H1 (cell line): ENCODE measurements at places on chromosomes 11 and 22.

DNA sequence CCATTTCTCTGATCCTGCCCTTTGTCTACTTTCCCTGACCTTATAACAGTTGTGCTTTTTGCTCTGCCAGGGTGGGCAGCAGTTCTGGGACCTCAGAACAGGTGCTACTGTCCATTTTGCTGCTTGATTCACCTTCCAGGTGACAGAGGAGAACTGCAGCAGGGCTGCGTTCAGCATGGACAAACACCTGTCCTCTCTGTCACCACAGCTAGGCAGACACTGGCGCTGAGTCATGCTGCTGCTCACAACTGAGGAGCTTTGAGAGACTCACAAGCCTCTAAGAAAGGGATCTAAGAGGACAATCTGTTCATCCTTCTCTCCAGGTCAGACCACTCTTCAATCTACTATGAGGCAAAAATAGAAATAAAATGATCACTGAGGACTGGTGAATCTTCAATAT is 1144.5 kb upstream of the CCDC90B start:
- H3K27ac ChIP-seq = no peak overlapping the region
- H3K4me1 ChIP-seq = peaks cover 8% of the 10 kb centered on the region; the same call in 1 of the 2 replicates
- no peaks in the 10 kb centered on the region for H3K27me3 ChIP-seq
- no peak overlapping the region for H3K4me3 ChIP-seq

GRCh38 chr22:29804985-29805384 is 33.1 kb downstream of the ASCC2 start:
- H3K36me3 ChIP-seq = peaks cover 16% of the 10 kb centered on the region; the same call in 1 of the 2 replicates
- no peak overlapping the region for H3K4me3 ChIP-seq
- H3K27ac ChIP-seq = no peak overlapping the region
- no peaks in the 10 kb centered on the region for H3K27me3 ChIP-seq

DNA sequence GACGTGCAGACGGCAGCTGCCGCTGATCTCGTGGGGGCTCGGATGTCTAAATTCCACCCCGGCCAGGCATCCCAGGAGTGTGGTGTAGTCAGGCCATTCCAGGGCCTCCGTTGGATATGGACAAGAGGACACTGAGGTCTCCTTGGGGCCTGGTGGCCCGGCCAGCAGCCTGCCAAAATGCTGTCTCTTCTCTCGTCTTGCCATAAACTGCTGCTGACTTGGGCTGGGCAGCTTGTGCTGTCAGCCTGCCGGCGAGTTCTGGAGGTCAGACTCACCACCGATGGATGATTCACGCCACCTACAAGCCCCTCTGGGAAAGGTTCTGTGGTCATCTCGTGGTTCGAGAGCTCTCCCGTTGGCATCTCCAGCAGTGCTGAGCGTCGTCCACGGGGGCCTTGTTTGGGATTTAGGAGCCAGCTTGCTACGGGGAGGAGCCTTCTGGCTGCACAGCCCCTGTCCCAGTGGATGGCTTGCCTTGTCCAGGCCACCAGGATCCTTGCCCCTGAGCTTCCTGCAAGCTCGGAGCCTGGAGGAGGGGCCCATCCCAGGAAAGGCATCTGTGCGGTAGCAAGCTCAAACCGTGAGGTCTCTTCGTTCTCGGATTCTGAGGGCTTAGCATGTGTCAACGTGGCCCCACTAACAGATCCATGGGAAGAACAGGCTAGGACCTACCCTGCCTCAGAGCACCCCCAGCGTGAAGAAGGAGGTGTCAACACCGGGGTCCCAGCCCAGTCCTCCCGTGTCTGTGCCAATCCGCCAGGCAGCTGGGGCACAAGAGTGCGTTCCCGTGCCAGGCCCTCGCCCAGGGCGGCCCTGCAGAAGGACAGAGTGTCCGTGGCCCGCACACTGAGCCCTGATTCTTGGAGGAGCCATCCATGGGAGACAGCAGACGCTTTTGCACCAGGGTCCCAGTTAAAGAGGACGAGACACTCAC is 1114.1 kb downstream of the BRD1 start:
- H3K4me3 ChIP-seq = no peak overlapping the region
- no peaks in the 10 kb centered on the region for H3K4me1 ChIP-seq
- DNase-seq = no peak
- no peak overlapping the region for H3K27ac ChIP-seq
- H3K27me3 ChIP-seq = no peaks in the 10 kb centered on the region
- H3K36me3 ChIP-seq = no peaks in the 10 kb centered on the region

- H3K4me3 ChIP-seq = no peak overlapping the region
- no peaks in the 10 kb centered on the region for H3K4me1 ChIP-seq
- DNase-seq = no peak
- H3K36me3 ChIP-seq = no peaks in the 10 kb centered on the region
- no peak overlapping the region for H3K27ac ChIP-seq
- H3K27me3 ChIP-seq = peaks cover 90% of the 10 kb centered on the region
Observed at GRCh38 chr11:2591805-2592204, 108.0 kb downstream of the KCNQ1OT1 start.

- H3K4me1 ChIP-seq = peaks cover 12% of the 10 kb centered on the region; the same call in 1 of the 2 replicates
- H3K27ac ChIP-seq = no peak overlapping the region
- no peak overlapping the region for H3K4me3 ChIP-seq
- no peaks in the 10 kb centered on the region for H3K27me3 ChIP-seq
Observed at GRCh38 chr11:100855466-100856067, 168.5 kb downstream of the ARHGAP42 start.

GRCh38 chr22:39135092-39135896 is 17.2 kb downstream of the CBX7 start:
- H3K4me3 ChIP-seq = no peak overlapping the region
- no peaks in the 10 kb centered on the region for H3K27me3 ChIP-seq
- DNase-seq = peak; percentile 90

DNA sequence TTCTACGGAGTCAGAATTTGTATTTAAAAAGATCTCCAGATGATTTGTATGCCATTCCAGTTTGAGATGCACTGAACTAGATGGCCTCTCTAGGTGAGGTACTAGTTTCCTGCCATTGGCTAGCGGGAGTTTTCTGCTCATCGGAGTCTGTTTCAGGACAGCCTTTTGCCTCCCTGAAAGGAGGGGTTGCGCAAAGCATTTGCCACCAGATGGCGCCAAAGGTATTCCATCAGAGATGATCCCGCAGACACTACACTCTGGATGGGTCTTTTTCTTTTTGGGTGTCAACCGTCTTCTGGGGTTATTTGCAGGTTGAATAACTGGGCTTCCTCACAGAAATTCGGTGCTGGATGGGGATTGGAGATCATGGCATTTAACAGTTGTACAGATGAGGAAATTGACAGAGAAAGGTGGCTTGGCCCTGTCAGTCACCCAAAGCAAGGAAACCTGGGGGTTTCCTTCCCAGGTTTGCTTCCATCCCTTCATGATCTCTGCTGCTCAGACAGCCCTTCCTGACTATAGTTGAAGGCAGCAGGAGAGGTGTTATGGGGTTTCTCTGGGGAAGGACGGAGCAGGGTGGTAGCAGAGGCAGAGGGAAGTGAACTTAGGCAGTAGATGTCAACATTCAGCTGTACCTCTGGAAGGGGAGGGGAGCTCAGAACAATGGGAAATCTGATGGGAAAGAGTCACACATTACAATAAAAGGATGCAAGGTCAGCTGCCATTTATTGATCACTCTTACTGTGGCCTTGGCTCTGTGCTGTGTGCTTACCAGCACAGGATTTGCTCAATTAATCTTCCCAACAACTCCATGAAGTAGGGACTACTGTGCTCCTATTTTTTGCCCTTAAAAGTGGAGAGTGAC is 81.6 kb downstream of the CCDC81 start:
- no peaks in the 10 kb centered on the region for H3K27me3 ChIP-seq
- H3K4me1 ChIP-seq = no peaks in the 10 kb centered on the region
- no peak overlapping the region for H3K27ac ChIP-seq
- peak; percentile 93 for DNase-seq
- H3K4me3 ChIP-seq = no peak overlapping the region

- no peaks in the 10 kb centered on the region for H3K4me1 ChIP-seq
- no peak overlapping the region for H3K27ac ChIP-seq
- no peak overlapping the region for H3K4me3 ChIP-seq
Observed at GRCh38 chr11:122733318-122733717, 77.8 kb downstream of the UBASH3B start.

DNA sequence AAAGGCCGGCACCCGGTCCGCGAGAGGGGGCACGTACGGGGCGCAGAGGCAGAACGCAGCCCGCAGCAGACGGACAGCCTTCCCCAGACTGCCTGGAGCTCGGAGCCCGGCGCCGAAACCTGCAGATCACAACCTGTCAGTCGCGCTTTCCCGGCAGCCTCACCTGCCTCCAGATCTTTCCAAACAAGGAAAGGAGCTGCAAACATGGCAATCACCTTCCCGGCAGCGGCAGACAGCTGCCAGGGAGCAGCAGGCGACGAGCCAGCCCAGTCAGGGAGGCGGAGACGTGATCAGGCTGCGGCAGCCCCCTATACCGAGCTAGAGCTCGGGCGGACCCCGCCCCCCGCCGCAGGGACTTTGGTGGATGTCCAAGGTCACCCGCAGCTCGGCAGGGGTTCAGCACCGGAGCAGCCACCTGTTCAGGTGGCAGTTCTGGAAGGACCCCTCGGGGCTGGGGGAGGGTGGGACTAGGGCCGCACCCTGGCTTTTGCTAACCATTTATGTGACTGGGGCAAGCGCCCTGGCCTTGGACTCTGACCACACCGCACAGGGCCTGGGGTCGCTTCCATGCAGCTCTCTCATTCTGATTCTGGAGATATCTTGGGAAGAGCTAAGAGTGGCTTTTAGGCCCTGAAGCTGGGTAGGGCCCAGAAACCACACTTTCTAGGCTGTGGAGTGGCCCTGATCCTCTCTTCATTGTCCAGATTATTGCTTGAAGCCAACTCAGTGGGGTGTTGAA is 143.8 kb downstream of the NECTIN1 start:
- no peaks in the 10 kb centered on the region for H3K27me3 ChIP-seq
- no peak for DNase-seq
- H3K4me3 ChIP-seq = peak overlapping the region; percentile 59
- H3K36me3 ChIP-seq = no peaks in the 10 kb centered on the region

- H3K4me1 ChIP-seq = peaks cover 3% of the 10 kb centered on the region
- H3K27ac ChIP-seq = no peak overlapping the region
- no peaks in the 10 kb centered on the region for H3K36me3 ChIP-seq
- no peaks in the 10 kb centered on the region for H3K27me3 ChIP-seq
- peak; percentile 25 for DNase-seq
Observed at GRCh38 chr11:123505546-123506299, 75.7 kb downstream of the GRAMD1B start.

DNA sequence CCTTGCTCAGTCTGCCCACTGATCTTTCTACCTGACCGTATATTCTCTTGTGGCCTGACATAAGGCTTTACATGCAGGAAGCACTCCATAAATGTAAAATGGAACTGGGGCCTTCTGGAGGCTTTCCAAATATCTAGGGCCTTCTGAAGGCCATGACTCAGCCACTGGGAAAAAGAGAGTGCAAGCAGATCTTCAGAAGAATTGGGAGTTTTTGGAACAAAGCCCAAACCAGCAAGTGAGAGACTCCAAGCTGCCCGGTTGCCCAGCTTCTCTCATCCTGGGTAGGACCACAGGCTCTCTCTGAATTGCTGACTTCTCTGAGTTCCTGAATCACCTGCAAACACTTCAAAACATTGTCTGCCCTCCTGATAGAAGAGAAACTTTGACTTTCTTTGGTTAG is 107.9 kb upstream of the BMAL1 start:
- H3K36me3 ChIP-seq = no peaks in the 10 kb centered on the region
- no peak for DNase-seq
- H3K4me1 ChIP-seq = no peaks in the 10 kb centered on the region; the same call in none of the 2 replicates
- no peak overlapping the region for H3K4me3 ChIP-seq
- H3K27me3 ChIP-seq = no peaks in the 10 kb centered on the region
- H3K27ac ChIP-seq = no peak overlapping the region

GRCh38 chr22:44489817-44490216 is 8.2 kb downstream of the RTL6 start:
- H3K4me1 ChIP-seq = peaks cover 10% of the 10 kb centered on the region
- 0 out of 2 replicates have a peak, but pooled peaks cover 3% of the 10 kb centered on the region for H3K36me3 ChIP-seq
- no peak overlapping the region for H3K27ac ChIP-seq
- no peak for DNase-seq
- no peak overlapping the region for H3K4me3 ChIP-seq

DNA sequence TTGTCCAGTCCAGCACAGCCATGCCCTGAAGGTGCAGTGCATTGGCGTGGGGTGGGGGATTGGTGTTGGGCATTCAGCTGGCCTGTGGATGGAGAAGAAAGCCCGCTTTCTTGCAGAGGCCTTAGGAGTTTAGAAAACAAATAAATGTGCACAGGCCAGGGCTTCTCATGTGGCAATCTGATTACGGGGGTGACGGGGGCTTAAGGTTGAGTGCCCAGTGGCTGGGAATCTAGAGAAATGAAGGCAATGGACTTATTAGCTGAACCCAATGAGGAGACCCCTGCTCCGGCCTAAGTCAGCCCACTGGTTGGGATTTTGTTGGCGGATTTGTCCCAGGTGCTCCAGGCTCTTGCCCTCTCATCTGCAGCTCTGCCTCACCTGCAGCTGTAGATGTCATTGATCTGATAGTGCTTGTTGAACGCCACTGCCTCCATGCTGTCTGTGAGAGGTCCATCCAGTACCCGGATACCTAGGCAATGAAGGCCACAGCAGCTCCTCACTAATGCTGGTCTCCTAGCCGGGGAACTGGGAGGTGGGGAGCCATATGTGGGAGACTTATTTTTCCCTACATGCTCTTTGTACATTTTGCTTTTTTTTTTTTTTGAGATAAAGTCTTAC is 6.2 kb downstream of the PCSK7 start:
- no peak overlapping the region for H3K27ac ChIP-seq
- H3K4me1 ChIP-seq = no peaks in the 10 kb centered on the region
- no peaks in the 10 kb centered on the region for H3K27me3 ChIP-seq
- peaks cover 18% of the 10 kb centered on the region; the same call in 1 of the 2 replicates for H3K36me3 ChIP-seq
- H3K4me3 ChIP-seq = no peak overlapping the region
- DNase-seq = no peak

GRCh38 chr11:70270877-70271648 is 573 bp downstream of the PPFIA1 start:
- no peaks in the 10 kb centered on the region for H3K27me3 ChIP-seq
- H3K36me3 ChIP-seq = peaks cover 40% of the 10 kb centered on the region
- peak overlapping the region; percentile 69 for H3K27ac ChIP-seq
- no peak for DNase-seq
- H3K4me3 ChIP-seq = peak overlapping the region; percentile 92

GRCh38 chr22:23754980-23755636 is 883 bp upstream of the VPREB3 start:
- no peaks in the 10 kb centered on the region for H3K27me3 ChIP-seq
- no peak for DNase-seq
- no peaks in the 10 kb centered on the region for H3K36me3 ChIP-seq

DNA sequence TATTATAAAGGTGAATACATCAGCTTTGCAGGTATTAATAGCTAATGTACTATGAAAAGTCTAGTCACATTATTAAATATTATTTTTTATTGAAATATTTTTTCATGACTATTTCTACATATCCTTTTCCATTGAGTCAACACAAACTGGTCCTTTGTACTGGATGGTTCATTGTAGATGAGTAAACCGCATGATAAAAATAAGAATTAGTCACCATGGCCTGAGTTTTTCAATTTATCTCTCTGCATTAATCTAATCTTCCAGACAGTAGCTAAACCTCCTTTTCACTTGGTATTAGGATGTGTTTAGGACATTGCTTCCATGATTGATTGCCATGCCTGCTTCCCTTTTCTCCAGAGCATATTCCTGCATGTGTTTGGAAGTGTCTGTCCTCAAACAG is 439.4 kb upstream of the ARHGAP42 start:
- no peak overlapping the region for H3K27ac ChIP-seq
- no peaks in the 10 kb centered on the region for H3K36me3 ChIP-seq
- no peaks in the 10 kb centered on the region for H3K27me3 ChIP-seq
- no peak for DNase-seq
- no peak overlapping the region for H3K4me3 ChIP-seq

GRCh38 chr22:21762712-21763581 is 27.4 kb upstream of the YPEL1 start:
- DNase-seq = no peak
- H3K27me3 ChIP-seq = no peaks in the 10 kb centered on the region
- no peak overlapping the region for H3K4me3 ChIP-seq
- H3K27ac ChIP-seq = no peak overlapping the region
- H3K36me3 ChIP-seq = peaks cover 42% of the 10 kb centered on the region
- no peaks in the 10 kb centered on the region for H3K4me1 ChIP-seq
